ENCODE measurements at places on chromosomes 6 and 20.

DNA sequence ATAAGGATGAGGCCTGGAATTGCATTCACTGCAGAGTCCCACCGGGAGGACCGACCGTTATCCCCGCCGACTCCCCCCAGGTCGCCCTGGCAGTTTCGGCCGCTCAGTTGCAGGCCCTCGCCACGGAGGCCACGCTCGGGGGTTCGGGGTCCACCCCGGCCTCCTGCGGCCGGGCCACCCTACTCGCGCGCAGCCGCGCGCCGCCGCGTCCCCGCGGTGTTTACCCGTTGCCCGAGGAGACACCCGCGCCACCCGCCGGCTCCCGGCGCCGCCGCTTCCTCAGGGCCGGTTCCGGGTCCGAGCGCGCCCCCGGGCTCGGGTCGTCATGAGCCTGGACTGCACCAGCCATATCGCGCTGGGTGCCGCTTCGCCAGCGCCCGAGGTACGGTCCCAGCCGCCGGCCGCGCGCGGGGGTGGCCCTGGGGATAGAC lies at the start of gene CCDC170:
TSS of gene CCDC170 (plus strand) at position 214 of the 431 bp plus-strand sequence. CDS start at position 326, 112 bp downstream.
- DNase-seq, result no peak

- no peak for DNase-seq
These were observed 5.4 kb upstream of the ZBTB12 start for GRCh38 chr6:31907158-31907813.

DNA sequence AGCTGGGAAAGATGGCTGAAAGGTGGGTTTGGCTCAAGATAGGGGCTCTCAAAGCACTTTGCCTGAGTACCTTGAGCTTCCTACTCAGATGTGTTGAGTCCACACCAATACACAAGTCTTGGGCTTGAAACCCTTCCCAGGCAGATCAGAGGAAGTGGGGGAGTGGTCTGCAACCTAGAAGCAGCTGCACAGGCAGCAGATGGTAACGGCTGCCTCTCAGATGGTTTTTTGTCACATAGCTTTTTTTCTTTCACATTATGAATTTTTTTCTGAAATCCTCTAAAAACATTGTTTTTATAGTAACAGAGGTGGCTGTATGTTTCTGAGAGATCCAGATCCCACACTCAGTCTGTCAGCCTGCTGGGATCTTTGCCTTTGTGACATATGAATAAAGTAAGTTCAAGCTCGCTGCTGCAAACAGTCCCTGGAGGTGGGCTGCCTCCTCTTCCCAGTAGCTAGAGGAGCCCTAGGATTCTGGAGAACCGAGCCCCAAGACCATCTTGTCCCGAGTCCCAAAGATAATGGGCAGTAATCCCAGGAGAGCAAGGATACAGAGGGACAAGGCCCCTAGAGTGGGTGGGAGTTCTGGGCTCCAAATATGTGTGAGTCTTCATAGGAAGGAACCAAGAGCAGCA lies 97.1 kb upstream of the TOP1 start:
- no peak for DNase-seq

- DNase-seq, result no peak
These were observed 79.5 kb upstream of the ISM1 start for GRCh38 chr20:13141546-13141945.

GRCh38 chr6:49531774-49532569 lies 18.5 kb upstream of the C6orf141 start:
- DNase-seq, result no peak

GRCh38 chr20:58555078-58555765 lies 40.0 kb upstream of the APCDD1L start:
- no peak for DNase-seq

DNA sequence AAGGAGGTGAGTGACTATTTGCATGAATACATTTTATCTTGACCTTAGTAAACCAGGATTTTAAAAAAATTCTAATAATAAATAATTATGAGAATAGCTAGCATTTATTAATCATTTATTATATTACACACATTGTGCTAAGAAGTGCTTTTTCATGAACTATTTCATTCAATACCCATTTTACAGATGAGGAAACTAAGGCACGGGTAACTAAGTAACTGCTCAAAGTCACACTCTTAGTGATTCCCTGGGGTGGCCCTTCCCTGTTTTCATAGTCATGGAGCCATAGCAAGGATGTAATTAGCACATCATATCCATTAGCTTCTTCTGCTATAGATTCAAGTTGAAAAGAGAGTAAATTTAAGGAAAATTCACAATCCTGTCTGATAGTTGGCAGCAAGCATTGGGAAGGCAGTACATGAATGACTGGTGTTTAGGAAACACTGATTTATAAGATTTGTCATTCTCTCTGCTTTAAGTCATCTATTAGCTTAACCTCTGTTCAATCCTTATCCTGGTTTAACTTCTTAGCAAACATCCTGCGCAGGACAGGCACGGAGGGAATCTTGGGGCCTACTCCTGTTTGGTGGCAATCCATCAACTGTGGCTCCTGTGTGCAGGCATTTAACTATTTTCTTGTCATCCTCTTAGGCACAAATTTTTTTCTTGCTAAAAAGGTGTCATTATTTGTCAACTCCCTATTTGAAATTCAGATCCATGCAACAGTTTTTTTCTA lies 68.3 kb downstream of the RIN2 start:
- no peak for DNase-seq
